ENCODE measurements at places on chromosomes 1 and 21. TPM values are rescaled to one million over a fixed set of nuclear protein-coding genes. Genes with fewer than 3 reads are reported as not detected.

- no peak for DNase-seq
Measured at GRCh38 chr1:100988121-100988520, 37.5 kb downstream of the DPH5 start.

Gene ETNK2
- 2.1 TPM for total RNA-seq

GRCh38 chr1:220274251-220274855 is 2.1 kb upstream of the RAB3GAP2 start:
- no peak for DNase-seq

Gene ILDR2
- total RNA-seq: 0.52 TPM

- peak; percentile 56 for DNase-seq
Measured at GRCh38 chr1:149942207-149942606, 5.5 kb upstream of the MTMR11 start.

DNA sequence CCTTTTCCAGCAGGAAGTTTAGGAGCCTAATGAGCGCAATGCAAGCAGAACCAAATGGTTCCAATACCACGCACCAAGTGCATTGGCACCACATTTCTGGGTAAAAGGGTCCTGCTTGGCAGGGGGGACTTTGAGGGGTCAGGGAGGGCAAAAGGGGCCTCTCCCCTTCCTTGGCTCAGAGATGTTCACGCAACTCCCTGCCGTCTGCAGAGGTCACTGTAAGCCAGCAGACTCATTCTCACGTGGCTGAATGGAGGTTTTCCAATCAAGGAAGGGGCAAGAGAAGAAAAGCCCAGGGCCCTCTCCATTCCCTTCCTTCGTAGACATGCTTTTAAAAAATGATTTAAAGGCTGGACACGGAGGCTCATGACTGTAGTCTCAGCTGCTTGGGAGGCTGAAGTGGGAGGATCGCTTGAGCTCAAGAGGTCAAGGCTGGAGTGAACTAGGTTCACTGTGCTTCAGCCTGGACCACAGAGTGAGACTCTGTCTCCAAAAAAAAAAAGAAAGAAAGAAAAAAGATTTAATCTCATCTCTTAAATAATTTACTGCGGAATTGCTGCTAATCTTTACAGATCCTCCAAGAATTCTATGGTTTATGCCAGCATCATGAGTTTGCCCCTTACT is 80.3 kb downstream of the RUNX3 start:
- no peak for DNase-seq

Gene ADORA3
- total RNA-seq: 1.3 TPM

Gene LRRN2
- total RNA-seq: 33.3 TPM

DNA sequence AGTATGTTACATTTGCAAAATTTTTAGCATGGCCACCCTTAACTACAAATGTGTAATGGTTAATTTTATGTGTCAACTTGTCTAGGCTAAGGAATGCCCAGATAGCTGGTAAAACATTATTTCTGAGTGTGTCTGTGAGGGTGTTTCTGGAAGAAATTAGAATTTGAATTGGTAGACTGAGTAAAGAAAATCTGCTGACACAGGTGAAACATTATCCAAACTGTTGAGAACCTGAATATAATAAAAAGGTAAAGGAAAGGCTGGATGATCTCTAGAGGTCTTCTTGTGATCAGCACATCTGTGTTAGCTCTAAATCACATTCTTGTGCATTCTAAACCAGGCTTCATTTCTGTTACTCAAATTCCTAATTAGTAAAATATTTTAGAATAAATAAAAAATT is 100.8 kb downstream of the UCHL5 start:
- DNase-seq: no peak

DNA sequence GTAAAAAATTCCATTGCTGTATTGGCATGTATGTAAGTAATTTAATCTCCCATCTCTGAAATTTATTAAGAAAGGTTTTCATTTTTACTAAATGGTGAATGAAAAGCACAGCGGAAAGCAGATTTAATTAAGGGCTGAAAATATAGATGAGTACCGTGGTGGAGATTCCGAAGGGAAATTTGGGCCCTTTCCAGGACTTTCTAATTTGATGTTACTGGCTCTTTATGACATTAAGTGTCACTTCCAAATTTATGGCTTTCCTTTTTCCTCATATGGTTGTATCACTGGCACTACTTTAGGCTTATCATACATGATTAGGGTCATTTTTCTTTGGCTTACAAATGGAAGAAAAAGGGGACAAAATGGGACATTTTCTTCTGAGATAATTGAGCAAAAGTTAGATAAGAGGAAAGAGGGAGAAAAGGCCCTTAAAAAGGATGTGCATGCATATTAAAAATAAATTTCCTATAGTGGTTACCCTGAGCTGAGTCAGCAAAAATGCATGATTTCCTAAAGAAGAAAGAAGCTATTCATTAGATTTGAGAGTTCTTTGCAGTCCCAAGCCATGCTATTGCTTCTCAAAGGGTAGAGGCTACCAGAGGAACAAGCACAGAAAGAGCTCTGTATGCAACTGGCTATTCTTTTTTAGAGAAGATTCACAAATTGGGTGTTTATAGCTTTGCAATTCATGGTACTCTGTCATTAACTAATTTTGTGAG is 74.9 kb upstream of the CNIH3 start:
- DNase-seq: no peak

Gene FCRL6
- 0.38 TPM for total RNA-seq

Gene SLC6A9
- 38.1 TPM for total RNA-seq

Gene CCDC27
- not detected for total RNA-seq

Gene SPATA21
- total RNA-seq: not detected

GRCh38 chr1:154342132-154342531 is 16.8 kb downstream of the ATP8B2 start:
- no peak for DNase-seq

DNA sequence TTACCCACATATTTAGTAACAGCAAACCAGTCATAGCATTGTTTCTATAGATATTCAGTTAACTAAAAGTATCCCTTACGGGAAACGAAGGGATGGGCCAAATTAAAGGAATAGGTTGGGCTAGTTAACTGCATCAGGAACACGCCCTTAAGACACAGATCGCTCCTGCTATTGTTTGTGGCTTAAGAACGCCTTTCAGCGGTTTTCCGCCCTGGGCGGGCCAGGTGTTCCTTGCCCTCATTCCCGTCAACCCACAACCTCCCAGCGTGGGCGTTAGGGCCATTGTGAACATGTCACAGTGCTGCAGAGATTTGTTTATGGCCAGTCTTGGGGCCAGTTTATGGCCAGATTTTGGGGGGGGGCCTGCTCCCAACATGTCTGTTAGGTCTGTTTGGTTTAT is 14.7 kb downstream of the TNFRSF18 start:
- no peak for DNase-seq

GRCh38 chr1:24443241-24443656 is 27.6 kb downstream of the NIPAL3 start:
- DNase-seq: no peak

Gene NEXN
- total RNA-seq: 49.2 TPM

GRCh38 chr1:24958766-24959622 is 28.9 kb upstream of the RUNX3 start:
- no peak for DNase-seq

Gene CYP4Z1
- total RNA-seq: not detected

Gene MOB3C
- total RNA-seq: 17.4 TPM

Gene PDE9A
- total RNA-seq: 167 TPM

GRCh38 chr1:246772686-246773085 is 48.5 kb downstream of the SCCPDH start:
- no peak for DNase-seq

DNA sequence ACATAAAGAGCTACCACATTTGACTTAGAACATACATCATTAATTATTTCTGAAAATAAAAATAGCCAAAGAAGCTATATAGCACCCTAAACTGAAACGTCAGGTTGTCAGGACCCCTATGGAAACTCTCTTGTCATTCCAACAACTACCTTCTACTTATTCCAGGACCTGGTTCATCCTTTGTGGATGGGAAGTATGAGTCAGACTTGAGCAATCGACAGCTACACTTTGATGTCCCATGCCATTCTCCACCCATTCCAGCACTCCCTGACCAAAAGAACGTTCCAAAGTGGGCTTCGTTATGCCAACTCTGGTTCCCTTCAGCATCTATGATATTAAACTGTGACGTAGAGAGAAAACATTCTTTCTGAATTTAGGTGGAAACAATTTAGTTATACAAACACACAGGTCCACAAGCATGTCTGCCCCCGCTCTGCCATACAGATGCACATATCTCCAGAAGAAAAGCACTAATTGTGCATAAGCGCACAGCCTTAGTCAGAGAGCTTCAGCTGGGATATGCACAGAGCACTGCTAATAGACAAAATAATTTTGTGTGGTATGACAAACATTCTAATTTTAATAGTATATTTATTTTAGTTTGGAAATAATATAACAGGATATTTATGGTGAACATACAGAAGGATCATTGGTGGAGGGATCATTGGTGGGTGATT is 723.1 kb upstream of the B3GALT2 start:
- DNase-seq: no peak

GRCh38 chr1:207892764-207893163 is 18.2 kb downstream of the CD34 start:
- DNase-seq: no peak

GRCh38 chr1:211014275-211014674 is 119.7 kb downstream of the KCNH1 start:
- DNase-seq: no peak

GRCh38 chr21:15252431-15252830 is 187.6 kb upstream of the NRIP1 start:
- no peak for DNase-seq

DNA sequence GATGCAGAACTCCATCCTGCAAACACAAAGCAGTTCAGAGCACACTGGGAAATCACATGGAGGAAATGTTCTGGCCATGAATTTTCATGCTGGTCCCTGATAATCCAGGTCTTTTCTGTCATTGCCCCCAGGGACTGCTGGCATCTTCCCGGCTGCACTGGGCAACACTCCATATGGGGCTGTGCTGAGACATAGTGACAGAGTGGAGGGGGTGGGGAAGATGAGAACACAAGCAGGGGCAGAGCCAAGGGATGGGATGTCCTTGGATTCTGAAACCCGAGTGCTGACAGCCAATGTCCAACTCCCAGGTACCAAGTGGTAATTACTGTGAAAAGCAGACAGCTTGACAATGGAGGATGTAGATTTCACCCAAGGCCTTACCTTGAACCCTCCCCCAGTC is 185.7 kb downstream of the HIVEP3 start:
- no peak for DNase-seq

Gene C1orf116
- total RNA-seq: 25.4 TPM

Gene TRIM58
- total RNA-seq: 1.2 TPM

Gene SLFNL1
- total RNA-seq: 0.41 TPM

DNA sequence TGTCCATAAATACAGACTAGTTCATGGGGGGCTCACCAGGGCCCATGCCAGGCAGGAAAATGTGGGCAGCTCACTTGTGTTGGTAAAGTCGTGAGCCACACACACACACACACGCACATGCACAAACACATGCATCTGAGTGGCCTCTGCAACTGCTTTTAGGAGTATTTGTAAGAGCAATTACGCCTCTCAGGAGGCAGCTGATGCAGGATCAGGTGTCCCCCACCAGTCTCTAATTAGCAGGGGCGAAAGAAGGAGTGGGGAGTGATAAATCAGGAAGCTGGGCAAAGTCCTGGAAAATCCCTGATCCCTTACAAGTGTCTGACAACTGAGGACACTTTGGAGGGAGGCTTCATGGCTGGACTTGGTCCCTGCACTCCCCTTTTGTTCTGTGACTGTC is 5.7 kb upstream of the IVL start:
- no peak for DNase-seq

Data from mucosa of descending colon (tissue), 3 donors.